ENCODE measurements at places on chromosomes 1 and 21. TPM values are rescaled to one million over a fixed set of nuclear protein-coding genes. Genes with fewer than 3 reads are reported as not detected.

The ADORA3 gene
- total RNA-seq = 0.88 TPM

The CYP2J2 gene
- total RNA-seq = 4.7 TPM

The ICOSLG gene
- total RNA-seq = 4.5 TPM

The ASCL5 gene
- total RNA-seq = not detected

The AMY1C gene
- total RNA-seq = not detected

Measured in metanephros (tissue), 2 donors.